Aorta (tissue), 5 donors: ENCODE measurements at places on chromosomes 4 and X. TPM values are rescaled to one million over a fixed set of nuclear protein-coding genes. Genes with fewer than 3 reads are reported as not detected.

MGARP gene
- total RNA-seq: 2.2 TPM

GLRB gene
- 7.7 TPM for total RNA-seq

FOXO4 gene
- total RNA-seq: 31.5 TPM

GSX2 gene
- not detected for total RNA-seq

DNA sequence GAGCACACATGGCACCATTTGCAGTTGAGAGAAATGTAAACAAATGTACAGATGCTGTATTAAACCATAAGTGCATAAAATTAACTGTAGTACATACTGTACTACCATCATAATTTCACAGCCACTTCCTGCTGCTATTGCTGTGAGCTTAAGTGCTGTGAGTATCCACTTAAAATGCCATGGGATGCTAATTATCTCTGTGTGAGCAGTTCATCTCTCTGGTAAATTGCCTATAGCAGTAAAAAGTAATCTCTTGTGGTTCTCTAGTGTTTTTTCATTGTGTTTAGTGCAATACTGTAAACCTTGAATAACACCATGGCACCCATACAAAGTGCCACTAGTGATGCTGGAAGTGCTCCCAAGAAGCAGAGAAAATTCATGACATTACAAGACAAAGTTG, 9.9 kb upstream of the SCOC start:
- DNase-seq: no peak

DNA sequence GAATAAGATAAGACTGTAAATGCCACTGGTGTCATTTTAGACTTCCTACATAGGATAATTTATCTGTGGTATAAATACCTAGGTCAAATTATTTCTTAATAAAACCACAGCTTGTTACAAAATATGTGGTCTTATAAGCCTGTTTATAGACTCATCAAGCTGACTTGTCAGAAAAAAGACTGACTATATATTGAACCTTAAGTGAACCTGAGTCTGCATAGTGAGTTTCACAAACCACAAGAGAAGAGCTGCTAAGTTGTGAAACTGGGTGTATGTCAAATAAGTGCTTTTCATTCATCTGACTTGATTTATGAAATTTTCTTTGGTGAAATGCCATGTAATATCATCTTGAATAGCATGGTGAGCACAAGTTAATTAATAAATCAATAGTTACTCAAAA, 48.4 kb upstream of the TMPRSS11A start:
- no peak for DNase-seq

DNA sequence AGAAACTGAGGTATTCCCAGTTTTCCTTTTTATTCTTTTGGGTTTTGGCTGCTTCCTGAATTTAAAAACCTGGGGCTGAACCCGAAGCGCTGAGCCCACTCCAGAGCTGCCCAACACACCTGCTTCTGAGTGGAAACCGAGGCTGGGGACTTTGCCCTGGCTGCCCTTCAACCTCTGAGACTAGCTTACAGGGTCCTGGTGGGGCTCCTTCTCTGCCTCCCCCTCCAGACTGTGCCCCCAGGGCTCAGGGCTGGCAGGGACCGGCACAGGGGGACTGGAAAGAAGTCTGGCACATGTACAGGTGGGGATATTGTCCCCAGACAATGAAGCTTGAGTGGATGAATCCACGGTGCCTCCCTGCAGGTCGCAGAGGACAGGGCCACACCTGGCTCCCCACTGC, 240.4 kb upstream of the PSAPL1 start:
- DNase-seq: no peak

DNA sequence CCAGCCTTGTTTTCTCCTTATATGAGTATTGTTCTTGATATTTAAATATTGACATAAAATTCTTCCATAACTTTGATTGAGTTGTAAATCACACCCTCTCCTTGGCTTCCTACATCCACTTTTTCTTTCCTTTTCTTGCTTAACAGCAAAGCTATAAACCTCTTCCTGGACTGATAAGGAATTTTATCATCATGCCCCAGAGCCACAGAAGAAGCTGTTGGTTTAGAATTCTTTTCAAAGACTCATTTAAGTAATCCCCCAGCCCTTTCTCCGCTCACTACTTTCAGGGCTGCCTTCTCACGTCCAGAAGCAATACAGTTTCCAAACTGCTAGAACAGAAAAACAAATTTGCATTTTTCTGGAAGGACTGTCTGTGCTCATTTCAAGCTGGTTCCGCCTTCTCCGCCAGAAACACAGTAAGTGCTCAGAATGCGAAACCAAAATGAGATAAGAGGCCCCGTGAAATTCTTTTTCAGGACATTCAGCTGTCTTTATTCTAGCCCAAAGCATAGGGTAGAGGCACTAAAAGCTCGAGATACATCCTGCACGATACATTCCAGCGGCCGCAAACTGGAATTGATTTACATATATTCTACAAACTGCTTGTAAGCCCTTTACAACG, 849 bp downstream of the MID1 start:
- no peak for DNase-seq

- DNase-seq: peak; percentile 78
These were observed 231.9 kb upstream of the INTU start for GRCh38 chr4:127400731-127401346.

DNA sequence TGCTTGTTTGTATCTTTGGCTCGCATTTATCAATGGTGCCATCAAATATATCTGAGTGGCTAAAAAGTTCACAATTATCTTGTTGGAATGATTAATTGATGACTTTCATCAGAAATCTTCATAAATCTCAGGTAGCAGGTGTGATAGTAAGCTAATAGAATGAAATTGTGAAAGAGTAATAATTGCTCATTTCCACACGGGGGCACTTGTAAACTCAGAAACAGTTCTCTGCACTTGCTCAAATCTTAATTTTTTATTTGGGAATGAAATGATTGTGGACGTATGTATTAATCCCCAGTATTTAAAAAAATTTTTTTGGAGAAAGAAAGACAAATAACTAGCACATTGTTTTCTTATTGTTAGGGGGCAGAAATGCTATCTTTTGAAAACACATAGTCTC, 132.8 kb downstream of the DTHD1 start:
- no peak for DNase-seq

GRCh38 chr4:8283631-8284121, 14.1 kb downstream of the HTRA3 start:
- DNase-seq: peak; percentile 76

DNA sequence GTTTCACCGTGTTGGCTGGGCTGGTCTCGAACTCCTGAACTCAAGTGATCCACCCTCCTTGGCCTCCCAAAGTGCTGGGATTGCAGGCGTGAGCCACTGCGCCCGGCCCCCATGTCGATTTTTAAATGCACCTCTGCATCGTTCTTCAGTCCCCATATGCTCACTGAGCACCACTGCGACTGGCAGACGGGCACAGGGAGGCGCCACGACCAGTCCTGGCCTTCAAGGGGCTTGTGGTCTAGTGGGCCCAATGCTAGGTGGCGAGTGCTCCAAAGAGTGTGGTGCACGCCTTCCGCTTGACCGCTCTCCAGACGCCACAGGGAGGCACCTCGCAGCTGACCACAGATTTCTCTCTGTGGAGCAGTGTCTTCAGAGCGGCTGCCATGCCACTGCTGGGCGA, 11.7 kb upstream of the MSANTD1 start:
- DNase-seq: no peak
